Stomach (tissue), 19 donors: ENCODE measurements at places on chromosomes 7 and 10. TPM values are rescaled to one million over a fixed set of nuclear protein-coding genes. Genes with fewer than 3 reads are reported as not detected.

CALCR gene
- total RNA-seq, result not detected

ZC3HAV1L gene
- total RNA-seq, result 31.9 TPM

CPXM2 gene
- 12.8 TPM for total RNA-seq

DNA sequence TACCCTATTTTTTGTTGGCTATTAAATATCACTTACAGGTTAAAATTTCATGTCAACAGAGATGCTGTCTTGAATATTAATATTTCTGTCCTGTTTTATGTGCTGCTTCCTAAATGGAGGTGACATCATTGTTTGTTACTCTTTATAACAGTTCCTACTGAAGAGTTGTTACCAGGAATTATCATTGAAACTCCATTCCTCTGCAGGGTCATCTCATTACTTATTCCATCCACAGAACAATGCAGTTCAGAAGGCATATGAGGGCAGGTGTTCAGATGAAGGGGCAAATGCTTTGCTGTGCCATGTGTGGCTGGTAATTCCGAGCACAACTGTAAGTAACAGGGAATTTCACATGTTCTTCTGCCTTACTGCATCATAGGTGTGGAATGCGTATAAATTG, 113.4 kb downstream of the ANK3 start:
- H3K4me1 ChIP-seq, result no peaks in the 10 kb centered on the region
- H3K27me3 ChIP-seq, result no peaks in the 10 kb centered on the region
- H3K36me3 ChIP-seq, result no peaks in the 10 kb centered on the region
- no peak overlapping the region for H3K27ac ChIP-seq
- DNase-seq, result no peak
- H3K4me3 ChIP-seq, result no peak overlapping the region

GRCh38 chr10:61323726-61324125, 129.5 kb downstream of the TMEM26 start:
- DNase-seq, result no peak
- H3K4me3 ChIP-seq, result no peak overlapping the region
- no peaks in the 10 kb centered on the region for H3K27me3 ChIP-seq
- H3K36me3 ChIP-seq, result no peaks in the 10 kb centered on the region
- H3K4me1 ChIP-seq, result no peaks in the 10 kb centered on the region

ABCB1 gene
- total RNA-seq, result 0.87 TPM

DNA sequence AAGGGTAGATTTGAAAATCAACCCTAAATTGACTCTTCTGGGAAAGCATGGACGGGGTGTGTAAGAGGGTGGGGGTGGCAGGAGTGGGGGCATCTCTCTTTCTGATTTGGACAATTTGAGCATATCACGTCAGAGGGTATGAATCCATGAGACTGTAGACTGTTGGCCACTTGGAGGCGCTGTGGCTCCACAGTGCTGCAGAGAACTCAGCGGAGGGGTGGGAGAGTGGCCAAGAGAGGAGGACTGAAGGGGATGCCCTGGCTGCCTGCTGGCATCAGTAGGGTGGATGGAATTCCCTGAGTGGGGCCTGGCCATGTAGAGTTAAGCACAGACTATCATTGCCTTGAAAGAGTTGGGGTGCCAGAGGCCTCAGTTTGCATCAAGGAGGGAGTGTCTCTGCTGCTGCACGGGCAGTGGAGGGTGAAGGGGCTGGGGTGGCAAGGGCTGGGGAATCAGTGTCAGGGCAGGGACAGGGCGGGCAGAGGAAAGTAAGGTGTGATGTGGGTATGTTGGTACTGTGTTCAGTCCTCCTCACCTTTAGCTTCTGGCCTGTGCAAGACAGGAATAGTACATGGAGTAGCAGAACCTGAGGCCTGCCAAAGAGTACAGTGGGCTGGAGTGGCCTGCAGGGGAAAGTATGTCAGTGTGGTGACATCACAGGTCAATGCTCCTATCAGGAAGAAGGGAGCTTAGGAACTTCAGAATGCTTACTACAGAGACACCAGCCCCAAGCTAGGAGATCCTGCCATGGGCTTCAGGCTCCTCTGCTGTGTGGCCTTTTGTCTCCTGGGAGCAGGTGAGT, 133.5 kb upstream of the PRSS58 start:
- no peak overlapping the region for H3K4me3 ChIP-seq
- H3K36me3 ChIP-seq, result no peaks in the 10 kb centered on the region
- no peaks in the 10 kb centered on the region for H3K4me1 ChIP-seq
- H3K27ac ChIP-seq, result no peak overlapping the region
- DNase-seq, result peak; percentile 32
- H3K27me3 ChIP-seq, result no peaks in the 10 kb centered on the region

KIFBP gene
- total RNA-seq, result 2.3 TPM

GRCh38 chr7:32043688-32044087, 26.5 kb downstream of the PDE1C start:
- H3K36me3 ChIP-seq, result no peaks in the 10 kb centered on the region
- DNase-seq, result no peak
- no peak overlapping the region for H3K4me3 ChIP-seq
- H3K27me3 ChIP-seq, result no peaks in the 10 kb centered on the region
- H3K27ac ChIP-seq, result no peak overlapping the region

- H3K4me3 ChIP-seq, result no peak overlapping the region
- peaks cover 38% of the 10 kb centered on the region for H3K27me3 ChIP-seq
- H3K36me3 ChIP-seq, result no peaks in the 10 kb centered on the region
- no peak for DNase-seq
- no peaks in the 10 kb centered on the region for H3K4me1 ChIP-seq
Measured at GRCh38 chr10:123761038-123761428, 94.9 kb downstream of the GPR26 start.

GRCh38 chr10:114195079-114195478, 15.9 kb downstream of the TDRD1 start:
- H3K27me3 ChIP-seq, result no peaks in the 10 kb centered on the region
- no peaks in the 10 kb centered on the region for H3K4me1 ChIP-seq
- no peak overlapping the region for H3K4me3 ChIP-seq
- no peaks in the 10 kb centered on the region for H3K36me3 ChIP-seq
- no peak overlapping the region for H3K27ac ChIP-seq

AKR1C8 gene
- not detected for total RNA-seq

DNA sequence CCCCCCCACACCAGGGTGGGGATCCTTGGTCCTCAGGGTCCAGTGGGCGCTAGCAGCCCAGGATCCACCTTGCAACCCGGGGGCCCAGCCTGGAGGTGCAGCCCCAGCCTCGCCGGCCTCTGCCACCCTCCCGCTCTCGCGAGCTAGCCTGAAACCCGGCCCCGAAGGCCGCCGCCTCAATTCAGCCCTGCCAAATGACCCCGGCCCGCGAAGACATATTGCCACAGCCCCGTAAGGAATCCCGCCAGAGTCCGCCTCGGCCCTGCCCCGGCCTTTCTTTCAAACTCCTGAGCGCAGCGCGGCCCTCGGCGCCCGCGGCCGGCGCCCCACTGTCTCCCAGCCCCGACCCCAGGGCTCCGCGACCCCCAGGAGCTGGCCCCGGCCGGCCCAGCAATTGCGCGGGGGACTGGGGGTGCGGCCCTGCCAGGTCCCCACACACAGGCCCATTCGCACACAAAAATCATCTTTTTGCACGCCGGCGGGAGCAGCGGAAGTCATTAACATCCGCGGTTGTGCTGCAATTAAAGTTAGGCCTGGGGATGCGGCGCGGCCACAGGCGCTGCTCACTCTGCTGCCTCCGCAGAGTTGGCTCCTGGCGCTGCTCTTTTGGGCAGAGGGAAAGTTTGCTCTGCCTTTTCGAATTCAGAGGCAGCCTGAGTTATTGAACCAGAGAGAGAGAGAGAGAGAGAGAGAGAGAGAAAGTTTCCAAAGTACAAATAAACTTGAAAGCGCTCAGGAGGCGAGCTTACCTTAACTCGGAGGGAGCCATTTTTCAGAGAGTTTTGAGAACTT, 4.0 kb downstream of the HOXA5 start:
- H3K27me3 ChIP-seq, result no peaks in the 10 kb centered on the region
- no peak for DNase-seq
- H3K4me3 ChIP-seq, result peak overlapping the region; percentile 65
- peaks cover 53% of the 10 kb centered on the region for H3K4me1 ChIP-seq
- H3K36me3 ChIP-seq, result no peaks in the 10 kb centered on the region

- H3K36me3 ChIP-seq, result no peaks in the 10 kb centered on the region
- no peak overlapping the region for H3K27ac ChIP-seq
- DNase-seq, result peak; percentile 57
- H3K4me1 ChIP-seq, result peaks cover 32% of the 10 kb centered on the region
Measured at GRCh38 chr7:16657656-16658279, 11.8 kb downstream of the BZW2 start.
